ENCODE measurements at places on chromosomes 5 and 9.

- DNase-seq = no peak
These were observed 17.4 kb downstream of the LECT2 start for GRCh38 chr5:135937245-135937911.

GRCh38 chr9:21670374-21670773 is 132.1 kb upstream of the MTAP start:
- DNase-seq = no peak

- DNase-seq = no peak
These were observed 62.5 kb downstream of the NFIB start for GRCh38 chr9:14251154-14252071.

DNA sequence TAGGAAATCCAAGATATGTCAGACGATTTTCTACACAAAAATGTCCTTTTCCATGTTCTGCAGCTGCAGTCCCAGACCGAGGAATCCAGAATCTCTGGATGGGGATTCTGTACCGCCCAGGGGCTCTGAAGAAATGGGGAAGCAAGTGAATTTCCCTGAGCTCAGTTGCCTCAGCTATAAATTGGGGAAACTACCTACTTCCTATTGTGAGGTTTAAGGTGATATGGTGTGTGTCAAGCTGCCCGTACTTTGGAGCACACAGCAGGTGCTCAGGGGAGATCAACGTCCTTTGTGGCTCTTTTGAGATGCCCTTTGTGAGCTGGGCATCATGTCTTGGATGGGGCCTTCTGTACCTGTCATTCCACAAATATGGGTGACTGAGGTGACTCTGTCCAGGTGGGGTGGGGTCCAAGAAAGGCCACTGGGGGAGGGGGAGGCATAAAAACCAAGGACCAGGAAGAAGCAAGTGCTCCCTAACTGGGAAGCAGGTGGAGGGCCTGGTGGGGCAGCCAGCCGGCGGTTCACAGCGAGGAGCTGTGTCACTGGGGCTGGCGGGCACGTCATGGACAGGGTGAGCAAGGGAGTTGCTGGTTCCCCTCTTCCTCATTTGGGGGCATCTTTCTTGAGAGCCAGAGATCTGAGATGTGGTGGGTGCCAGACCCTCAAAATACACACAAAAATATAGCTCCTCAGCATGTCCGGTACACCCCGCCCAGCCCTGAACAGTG is 116.0 kb downstream of the CRB2 start:
- no peak for DNase-seq

DNA sequence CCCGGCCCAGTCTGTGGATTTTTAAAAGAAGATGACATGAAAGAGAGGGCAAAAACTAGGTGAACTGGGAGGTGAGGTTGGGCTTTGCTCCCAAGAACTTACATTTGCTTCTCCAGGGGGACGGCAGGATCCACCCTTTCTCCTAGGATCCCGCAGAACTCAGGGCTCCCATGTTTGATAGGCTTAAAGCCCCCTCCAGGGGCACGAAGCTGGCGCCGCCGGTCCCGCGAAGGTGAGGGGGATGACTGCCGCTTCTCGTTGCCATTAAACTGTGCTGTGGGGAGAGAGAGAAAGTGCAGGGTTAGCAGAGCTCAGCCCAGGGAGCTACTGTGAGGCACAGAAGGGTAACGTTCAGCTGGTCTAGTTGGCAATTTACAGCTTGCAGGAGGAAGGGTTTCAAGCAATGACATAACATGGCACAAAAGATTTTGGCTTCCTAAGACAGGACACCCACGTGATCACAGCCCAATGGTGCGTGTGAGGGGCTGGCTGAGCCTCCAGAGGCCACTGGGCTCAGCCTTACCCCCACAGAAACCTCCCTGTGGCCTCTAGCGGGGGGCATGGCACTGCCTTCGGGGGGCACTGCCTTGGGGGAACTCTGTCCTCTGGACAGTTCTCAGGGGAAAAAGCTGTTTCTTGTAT is 52.0 kb upstream of the SLC25A51 start:
- no peak for DNase-seq

- no peak for DNase-seq
These were observed 67.8 kb downstream of the NRG2 start for GRCh38 chr5:139975306-139975705.

- no peak for DNase-seq
These were observed 351.5 kb upstream of the TLE4 start for GRCh38 chr9:79220251-79220650.

GRCh38 chr5:119280380-119280779 is 75.4 kb upstream of the TNFAIP8 start:
- no peak for DNase-seq

- no peak for DNase-seq
These were observed 4.9 kb upstream of the PSAT1 start for GRCh38 chr9:78292026-78292425.

GRCh38 chr5:75611311-75612225 is at the start of gene ANKDD1B:
ANKDD1B (plus strand) TSS chr5:75611453; CDS start chr5:75611635, 182 bp downstream.
- peak; percentile 51 for DNase-seq

GRCh38 chr5:35709688-35710087 is 92.0 kb downstream of the SPEF2 start:
- DNase-seq = no peak

GRCh38 chr5:9587135-9587534 is 41.3 kb upstream of the SEMA5A start:
- no peak for DNase-seq

- DNase-seq = no peak
These were observed 46.8 kb downstream of the TMEM245 start for GRCh38 chr9:109072821-109073435.

DNA sequence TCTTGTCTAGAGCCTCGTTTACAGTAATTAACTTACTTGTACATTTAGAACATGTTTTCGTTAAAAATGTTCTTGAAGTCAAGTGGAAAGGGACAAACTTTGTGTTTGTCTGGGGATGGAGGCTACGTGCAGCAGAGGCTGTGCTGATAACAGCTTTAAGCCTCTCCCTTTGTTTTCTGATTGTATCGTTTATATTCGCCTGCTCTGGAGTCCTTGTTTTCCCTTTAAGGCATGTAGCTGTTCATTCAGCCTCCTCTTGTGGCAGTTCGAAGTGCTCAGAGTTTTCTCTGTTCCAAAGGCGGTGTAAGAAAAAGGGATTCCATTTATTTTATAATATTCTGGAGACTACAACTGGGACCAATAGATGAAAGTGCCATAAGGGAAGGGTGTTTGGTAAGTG is 1.9 kb downstream of the SLC36A1 start:
- DNase-seq = no peak

- DNase-seq = peak; percentile 62
These were observed 1.7 kb downstream of the TRIO start for GRCh38 chr5:14144586-14145434.

GRCh38 chr9:70046274-70047070 is 2.8 kb downstream of the MAMDC2 start:
- DNase-seq = no peak

- peak; percentile 53 for DNase-seq
These were observed 20.4 kb upstream of the SLC2A6 start for GRCh38 chr9:133499132-133499891.

All from renal cortex interstitium (tissue), 15 donors.